Activated T-helper 17 cell treated with anti-CD3 and anti-CD28 coated beads, Interleukin-2, amount 50 U/mL, for 72 hours (primary cell): ENCODE measurements at places on chromosomes 5 and 9. TPM values are rescaled to one million over a fixed set of nuclear protein-coding genes. Genes with fewer than 3 reads are reported as not detected.

- ATAC-seq, result no peak
These were observed 23.7 kb downstream of the CSNK1G3 start for GRCh38 chr5:123535648-123536047.

- ATAC-seq, result peak; percentile 42
These were observed 151.8 kb upstream of the ADRA1B start for GRCh38 chr5:159764283-159765134.

- ATAC-seq, result peak; percentile 75
These were observed 5.0 kb downstream of the RELL2 start for GRCh38 chr5:141641634-141642267.

DNA sequence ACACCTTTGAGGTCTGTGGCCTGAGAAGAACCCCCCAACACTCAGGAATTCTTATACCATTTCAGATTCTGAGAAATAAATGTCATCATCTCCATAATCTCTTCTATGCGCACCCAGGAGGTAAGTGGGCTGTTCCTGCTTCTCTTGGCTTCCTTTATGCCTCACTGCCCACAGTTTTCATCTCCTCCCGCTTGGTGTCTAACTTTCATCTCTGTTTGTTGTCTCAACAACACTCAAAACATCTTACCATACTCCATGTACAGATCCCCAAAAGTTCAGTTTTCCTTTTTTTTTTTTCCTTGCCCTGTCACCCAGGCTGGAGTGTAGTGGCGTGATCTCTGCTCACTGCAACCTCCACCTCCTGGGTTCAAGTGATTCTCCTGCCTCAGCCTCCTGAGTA is 170.2 kb upstream of the FREM1 start:
- ATAC-seq, result no peak

DNA sequence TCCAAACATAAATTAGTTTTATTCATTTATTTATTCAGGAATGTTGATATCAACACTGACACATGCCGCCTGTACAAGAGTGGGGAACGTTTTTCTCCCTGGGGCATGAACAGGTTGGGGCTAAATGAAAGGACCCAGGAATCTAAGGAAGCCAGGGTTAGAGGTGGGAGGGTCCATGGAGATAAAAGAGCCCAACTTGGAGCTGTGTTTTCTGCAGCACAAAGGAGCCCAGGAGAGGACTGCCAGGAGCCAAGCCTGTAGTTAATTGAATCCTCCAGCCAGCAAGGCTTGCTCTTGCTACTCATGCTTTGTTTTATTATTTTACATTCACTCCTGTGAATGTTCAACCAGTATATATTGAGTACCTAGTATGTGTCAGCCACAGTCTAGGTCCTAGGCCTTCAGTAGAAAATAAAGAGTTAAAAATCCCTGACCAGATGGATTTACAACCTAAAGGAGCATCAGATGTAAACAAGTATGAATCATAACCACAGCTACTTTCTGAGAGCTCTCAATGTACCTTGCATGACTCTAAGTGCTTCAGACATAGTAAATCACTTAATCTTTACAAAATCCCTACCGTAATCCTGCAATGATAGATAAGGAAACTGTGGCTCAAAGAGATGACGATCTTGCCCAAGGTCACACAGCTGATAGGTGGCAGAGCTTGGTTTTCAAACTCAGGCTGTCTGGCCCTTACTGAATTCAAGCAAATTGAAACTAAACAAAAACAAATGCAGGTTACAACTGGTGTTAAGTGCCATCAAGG is 69.8 kb downstream of the ASTN2 start:
- ATAC-seq, result no peak

DNA sequence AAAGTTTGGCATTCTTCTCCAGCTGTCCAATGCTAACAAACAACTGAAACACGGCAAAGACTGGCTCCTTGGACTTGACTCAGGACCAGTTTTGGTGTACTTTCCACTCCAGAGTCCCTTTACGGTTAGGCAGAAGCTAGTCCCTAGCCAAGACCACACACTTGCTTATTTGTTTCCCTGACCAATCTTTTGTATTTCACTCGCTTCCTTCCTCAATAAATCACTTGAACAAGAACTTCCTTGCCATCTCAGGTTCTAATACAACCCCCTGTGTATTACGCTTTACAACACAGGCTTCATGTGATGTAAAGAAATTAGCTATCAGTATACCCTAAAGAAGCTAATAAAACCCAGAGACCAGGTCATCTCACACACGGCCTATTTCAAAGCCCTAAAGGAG is 947.5 kb upstream of the CTNND2 start:
- no peak for ATAC-seq

GRCh38 chr9:72950875-72951442 is 1.9 kb downstream of the ALDH1A1 start:
- no peak for ATAC-seq

- ATAC-seq, result no peak
These were observed 144.9 kb downstream of the FGF1 start for GRCh38 chr5:142540922-142541422.

DNA sequence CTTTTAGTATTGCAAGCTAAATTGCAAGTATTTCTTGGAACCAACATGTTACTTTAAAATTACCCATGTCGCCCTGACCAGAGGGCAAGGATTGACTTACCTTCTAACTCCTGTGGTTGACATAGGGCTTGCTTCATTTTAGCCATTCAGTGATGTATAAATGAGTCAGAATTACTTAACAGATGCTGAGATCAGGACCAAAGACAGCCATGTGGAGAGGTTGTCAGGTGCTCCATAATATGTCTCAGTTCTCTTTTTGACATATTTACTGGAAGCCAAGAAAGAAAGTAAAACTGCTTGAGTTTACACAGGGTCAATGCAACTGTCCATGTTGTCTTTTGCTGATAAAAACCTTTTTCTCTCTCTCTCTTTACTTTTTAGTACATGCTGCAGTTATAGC is 33.2 kb downstream of the F2RL2 start:
- ATAC-seq, result peak; percentile 99

The KCNT1 gene
- not detected for total RNA-seq

- ATAC-seq, result no peak
These were observed 1.9 kb downstream of the RAI14 start for GRCh38 chr5:34657988-34658387.

The ENTR1 gene
- total RNA-seq, result 56.3 TPM

The ACOT12 gene
- total RNA-seq, result not detected

DNA sequence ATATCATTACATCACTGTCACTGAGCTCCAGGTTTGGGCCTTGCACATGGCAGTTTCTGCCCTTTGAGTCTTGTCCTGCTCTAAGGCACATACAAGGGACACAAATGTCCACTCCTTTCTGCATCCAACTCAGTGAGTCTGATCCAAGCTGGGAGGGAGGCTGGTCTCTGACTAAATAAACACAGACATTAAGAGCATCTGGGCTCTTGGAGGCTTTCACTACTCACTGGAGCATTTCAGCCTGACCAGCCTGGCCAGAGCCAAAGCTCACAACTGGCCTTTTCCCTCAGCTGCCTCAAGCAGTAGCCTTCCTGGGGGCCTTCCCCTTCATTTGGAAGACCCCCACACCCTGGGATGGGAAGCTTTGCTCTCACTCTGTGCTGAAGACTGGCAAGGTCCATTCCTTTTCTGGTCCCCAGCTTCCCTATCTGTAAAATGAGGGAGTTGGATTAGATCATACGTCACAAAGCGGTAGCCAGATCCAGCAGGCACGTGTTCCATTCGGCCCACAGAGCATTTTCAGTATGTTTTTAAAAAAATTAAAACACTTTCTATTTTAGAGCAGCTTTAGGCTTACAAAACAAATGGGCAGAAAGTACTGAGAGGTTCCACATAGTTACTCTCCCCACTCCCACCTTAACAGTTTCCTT is 58.6 kb upstream of the XPA start:
- ATAC-seq, result no peak

DNA sequence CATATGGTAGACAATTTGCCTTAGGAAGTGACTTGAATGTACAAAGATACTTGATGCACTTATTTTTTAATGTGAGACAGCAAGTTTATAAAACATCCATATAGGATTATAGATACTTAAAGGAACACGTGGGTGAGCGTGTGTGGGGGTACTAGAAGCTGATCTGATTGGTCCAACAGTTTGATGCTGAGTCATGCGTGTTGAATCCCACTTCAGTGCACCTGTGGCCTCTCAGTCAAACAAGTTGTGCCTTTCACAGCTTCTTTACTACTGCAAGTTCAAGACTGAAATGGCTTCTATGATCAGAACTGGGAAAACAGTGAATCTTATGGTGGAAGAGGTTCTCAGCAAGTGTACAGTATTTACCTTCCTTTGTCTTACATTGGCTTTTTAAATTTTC is 98.9 kb downstream of the MAP1B start:
- ATAC-seq, result no peak

The MEGF9 gene
- total RNA-seq, result 4.1 TPM

GRCh38 chr9:131329241-131329641 is 39.7 kb downstream of the PLPP7 start:
- no peak for ATAC-seq

The AMBP gene
- not detected for total RNA-seq

The GRXCR2 gene
- total RNA-seq, result not detected

- ATAC-seq, result no peak
These were observed 176.2 kb downstream of the DIRAS2 start for GRCh38 chr9:90466441-90466840.

DNA sequence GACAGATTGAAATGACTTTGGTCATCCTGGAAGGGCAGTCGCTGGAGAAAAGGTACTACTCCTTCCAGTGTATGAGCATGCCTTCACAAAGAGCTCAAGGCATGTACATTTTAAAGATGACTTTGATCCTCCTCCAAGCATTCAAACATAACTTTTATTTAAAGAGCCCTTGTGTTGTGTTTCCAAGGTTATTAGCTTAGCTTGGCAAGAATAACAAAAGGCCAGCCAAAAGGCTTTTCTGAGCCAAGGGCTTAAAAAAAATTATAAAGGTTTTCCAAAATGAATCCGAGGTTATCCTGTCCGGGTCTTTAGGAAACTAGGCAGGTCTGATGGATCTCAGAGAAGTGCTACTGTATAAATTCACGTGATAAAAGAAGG is 71.0 kb upstream of the PLPP6 start:
- ATAC-seq, result no peak

DNA sequence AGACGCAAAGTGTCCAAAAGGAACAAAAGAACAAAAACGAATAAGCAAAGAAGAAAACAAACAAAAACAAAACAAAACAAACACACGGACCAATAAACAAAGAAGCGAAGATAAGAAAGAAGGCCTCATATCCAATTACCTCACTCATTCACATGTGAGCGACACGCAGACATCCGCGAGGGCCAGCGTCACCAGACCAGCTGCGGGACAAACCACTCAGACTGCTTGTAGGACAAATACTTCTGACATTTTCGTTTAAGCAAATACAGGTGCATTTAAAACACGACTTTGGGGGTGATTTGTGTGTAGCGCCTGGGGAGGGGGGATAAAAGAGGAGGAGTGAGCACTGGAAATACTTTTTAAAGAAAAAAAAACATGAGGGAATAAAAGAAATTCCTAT is 28.3 kb upstream of the WWC1 start:
- no peak for ATAC-seq

GRCh38 chr9:132877824-132878694 is at the start of gene AK8:
TSS of gene AK8 (minus strand) at chr9:132878284. CDS start at chr9:132878255, 29 bp downstream.
- peak; percentile 88 for ATAC-seq

The LCN9 gene
- total RNA-seq, result not detected

GRCh38 chr9:26809795-26810194 is 82.8 kb downstream of the CAAP1 start:
- ATAC-seq, result no peak

- ATAC-seq, result no peak
These were observed 11.1 kb upstream of the MED27 start for GRCh38 chr9:132090771-132091170.

The GZMA gene
- total RNA-seq, result 33.9 TPM

DNA sequence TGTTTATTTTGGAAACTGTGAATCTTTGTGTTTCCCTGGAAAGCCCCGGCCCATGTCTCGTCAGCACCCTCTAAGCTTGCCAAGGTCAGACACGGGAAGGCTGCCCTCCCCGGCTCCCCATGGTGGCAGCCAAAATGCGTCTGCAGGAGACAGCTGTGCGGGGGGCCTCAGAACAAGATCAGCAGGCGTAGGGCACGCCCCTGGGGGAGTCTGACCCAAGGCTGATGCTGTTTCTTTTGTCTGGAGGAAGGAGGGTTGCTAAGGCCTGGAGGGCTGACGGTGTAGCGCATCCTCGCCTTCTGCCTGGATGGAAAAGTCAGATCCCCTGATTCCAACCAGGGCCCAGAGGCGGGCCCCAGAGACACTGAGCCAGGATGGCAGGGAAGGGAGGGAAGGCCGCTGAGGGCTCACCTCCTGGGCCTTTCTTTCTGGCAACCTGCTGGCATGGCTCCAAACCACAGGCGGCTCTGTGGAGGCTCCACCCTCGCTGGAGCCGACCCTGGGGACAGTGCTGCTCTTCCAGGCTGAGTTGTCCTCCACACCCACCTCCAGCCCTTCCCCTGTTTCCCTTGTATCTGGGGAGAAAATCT is 57.2 kb downstream of the OLFM1 start:
- ATAC-seq, result no peak

- ATAC-seq, result no peak
These were observed 139.7 kb downstream of the GNA14 start for GRCh38 chr9:77508396-77508795.

The VDAC1 gene
- 423 TPM for total RNA-seq

DNA sequence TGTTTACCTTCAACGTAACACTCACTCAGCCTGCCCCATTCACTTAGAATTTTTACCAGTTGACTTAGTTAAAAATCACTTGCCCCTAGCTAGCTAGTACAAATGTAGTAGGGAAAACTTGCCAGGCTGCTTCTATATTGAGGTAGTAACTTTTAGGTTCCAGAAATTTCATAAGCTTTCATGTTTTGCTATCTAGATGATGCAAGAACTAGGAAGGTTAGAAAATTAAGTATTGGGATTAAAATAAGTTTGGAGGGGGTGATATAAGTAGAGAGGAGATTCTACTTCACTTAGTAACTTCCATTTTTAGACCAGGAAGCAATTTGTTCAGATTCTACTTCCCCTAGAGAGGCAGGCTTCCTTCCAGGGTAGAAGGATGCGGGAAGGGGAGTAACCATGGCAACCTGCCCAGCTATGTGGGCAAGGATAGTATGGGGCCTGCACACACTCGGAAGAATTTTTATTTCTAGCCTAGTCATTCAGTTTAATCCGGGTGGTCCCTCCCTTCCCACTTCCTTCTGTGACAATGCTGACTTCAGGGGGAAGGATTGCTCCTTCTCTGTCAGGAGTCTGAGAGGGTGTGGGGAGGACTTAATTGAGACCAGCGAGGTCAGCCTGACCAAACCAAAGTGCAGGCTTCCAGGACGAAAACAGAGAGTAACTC is 4.2 kb downstream of the DAB2 start:
- ATAC-seq, result no peak

The SLC27A6 gene
- not detected for total RNA-seq
